ENCODE measurements at places on chromosomes 3 and 15.

DNA sequence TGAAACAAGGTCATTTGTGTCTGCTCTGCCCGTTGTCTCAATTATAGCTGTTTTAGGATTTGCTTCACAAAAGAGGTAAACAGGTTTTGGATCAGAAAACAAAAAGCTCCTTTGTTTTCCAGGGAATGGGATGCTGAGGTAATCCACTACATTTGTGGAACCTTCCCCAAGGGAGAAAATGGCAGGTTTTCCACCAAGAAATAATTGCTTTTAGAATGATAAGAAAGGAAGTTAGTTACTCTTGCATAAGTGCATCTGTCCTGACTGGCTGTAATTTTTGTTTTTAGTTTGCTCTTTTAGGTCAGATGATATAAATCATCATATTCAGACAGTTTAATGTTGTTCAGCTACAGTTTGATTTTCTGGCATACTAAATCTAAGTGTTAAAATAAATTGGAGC lies 198.5 kb upstream of the COL8A1 start:
- DNase-seq, result no peak

- DNase-seq, result no peak
Measured at GRCh38 chr15:44296625-44297524, 8.4 kb downstream of the GOLM2 start.

GRCh38 chr3:101117980-101118379 lies 124.8 kb upstream of the ABI3BP start:
- no peak for DNase-seq

DNA sequence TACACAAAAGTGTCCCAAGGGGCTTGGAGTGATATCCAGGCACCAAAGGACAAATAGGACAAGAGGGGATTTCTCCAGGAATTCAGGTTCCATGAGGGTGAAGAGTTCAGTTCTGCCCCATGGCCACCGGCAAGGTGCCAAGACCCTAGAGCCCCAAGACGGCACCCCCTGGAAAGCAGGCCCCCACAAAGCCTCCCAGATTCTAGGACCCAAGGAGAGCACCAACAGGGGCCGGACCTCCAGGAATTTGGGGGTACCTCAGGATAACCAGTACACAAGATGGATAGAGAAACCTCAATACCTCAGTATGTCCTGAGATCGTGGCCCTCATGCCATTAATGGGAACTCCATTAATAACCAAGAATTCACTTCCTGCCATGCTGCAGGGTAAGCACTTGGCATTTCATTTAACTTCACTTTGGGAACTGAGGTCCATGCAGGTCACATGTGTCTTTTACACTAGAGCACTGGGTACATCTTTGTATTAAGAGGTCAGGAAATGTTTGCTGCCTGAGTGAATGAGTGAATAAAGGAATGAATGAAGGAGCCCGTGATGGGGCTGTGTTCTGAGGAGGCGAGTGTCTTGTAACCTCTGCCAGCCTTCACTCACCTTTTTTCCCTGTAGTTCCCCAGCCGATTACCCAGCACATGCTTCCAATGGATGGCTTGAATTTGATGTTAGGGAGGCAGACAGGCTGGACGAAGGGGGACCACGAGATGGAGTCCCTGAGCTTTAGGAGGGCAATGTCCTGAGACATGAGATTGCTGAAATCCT lies 15.5 kb upstream of the PRSS50 start:
- DNase-seq, result no peak

DNA sequence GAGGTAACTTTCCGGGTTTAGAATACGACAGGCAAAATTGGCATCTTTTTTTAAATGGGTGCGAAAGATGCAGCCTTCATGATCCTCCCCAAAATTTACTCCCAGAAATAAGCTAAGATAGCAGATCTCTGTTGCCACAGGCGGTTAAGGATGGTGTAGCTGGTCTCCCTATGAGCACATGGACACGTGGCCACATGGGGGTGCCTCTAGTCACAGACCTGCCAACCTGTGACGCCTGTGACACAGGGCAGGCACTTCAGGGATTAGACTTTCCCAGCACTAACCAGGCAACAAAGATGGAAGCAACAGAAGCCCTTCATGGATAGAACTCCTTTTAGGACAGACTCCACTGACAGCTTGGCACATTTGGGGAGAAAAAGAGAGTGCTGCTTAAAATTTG lies 320.3 kb downstream of the THSD4 start:
- DNase-seq, result no peak

DNA sequence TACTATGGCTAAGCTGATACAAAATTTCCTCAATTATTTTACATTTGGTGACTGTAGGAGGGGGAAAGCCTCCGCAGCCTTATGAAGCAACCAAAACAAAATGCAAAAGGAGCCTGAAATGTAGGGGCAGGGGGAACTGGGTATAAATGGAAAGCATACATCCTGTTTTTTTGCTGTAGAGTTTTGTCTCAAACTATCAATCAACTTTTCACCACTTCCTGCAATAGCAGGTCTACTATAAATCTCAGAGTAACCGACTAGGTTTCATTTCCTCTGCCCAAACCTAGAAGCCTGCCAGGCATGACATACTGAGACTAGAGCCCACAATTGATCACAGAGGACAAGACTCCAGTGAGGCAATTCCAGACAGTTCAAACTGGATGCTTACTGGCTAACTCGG lies 91.3 kb downstream of the SHQ1 start:
- DNase-seq, result no peak

GRCh38 chr3:108342837-108343486 lies 46.6 kb downstream of the HHLA2 start:
- no peak for DNase-seq

DNA sequence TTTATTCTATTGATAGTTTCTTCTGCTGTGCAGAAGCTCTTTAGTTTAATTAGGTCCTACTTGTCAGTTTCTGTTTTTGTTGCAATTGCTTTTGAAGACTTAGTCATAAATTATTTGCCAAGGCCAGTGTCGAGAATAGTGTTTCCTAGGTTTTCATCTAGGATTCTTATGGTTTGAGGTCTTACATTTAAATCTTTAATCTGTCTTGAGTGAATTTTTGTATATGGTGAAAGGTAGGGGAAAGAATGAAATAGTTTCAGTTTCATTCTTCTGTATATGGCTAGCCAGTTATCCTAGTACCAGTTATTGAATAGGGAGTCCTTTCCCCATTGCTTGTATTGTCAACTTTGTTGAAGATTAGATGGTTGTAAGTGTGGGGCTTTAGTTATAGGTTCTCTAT lies 10.6 kb upstream of the GCSAM start:
- DNase-seq, result no peak

DNA sequence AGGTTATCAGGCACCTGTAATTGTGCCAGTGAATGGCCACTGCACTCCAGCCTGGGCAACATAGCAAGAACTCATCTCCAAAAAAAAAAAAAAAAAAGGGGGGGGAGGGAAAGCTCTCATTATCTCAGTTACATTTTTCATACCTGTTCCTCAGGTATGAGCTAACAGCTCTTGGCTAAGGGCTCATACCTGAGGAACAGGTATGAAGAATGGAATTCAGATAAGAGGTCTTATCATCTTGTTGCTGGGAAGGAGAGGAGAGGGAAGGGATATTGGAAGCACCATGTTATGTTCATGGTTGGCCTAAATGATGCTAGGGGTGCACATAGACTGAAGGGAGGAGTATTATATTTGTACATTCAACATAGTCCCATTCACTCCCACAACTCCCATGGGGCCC lies 2.6 kb downstream of the SLC15A2 start:
- DNase-seq, result no peak

- DNase-seq, result no peak
Measured at GRCh38 chr3:23071296-23071695, 131.8 kb upstream of the UBE2E2 start.

DNA sequence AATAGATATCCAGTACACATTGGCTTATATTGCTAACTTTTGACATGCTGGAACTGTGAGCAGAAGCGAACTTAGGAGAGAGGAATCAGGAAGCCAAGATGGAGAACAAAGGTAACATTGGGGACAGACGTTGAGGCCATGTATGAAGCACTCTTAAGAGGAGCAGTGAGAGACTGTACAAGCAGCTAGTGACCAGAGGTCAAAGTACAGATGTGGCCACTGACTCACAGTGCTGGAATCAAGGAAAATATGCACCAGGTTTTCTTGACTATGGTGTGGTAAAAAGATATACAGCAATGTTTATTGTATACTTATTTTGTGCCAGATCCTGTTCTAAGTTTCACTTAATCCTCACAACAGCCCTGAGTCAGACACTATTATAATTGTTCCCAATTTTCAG lies 2.0 kb upstream of the IL20RB start:
- no peak for DNase-seq

GRCh38 chr3:46371519-46372340 lies 984 bp downstream of the CCR5 start:
- DNase-seq, result no peak

GRCh38 chr15:90307661-90308060 lies 42.2 kb downstream of the NGRN start:
- no peak for DNase-seq
